Kasumi-1 (cell line): ENCODE measurements at places on chromosomes 12 and 14.
A peak's percentile ranks its signal among the peaks of the same experiment; 100 is the strongest.

GRCh38 chr12:75656648-75657047 is 145.2 kb upstream of the KRR1 start:
- DNase-seq, result no peak

DNA sequence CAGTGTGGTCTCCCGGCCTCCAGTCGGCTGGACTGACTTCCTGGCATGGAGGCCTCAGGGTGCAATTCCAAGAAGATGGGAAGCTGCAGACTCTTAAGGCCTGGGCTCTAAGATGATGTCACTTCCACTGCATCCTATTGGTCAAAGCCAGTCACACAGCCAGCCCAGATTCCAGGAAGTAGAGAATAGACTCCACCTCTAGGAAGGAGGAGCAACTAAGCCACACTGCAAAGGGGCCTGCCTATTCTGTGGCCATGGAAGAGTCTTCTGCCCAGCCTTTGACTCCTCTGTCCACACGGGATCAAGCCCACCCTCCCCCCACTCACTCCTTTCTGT is 103.9 kb upstream of the RFLNA start:
- DNase-seq, result no peak

DNA sequence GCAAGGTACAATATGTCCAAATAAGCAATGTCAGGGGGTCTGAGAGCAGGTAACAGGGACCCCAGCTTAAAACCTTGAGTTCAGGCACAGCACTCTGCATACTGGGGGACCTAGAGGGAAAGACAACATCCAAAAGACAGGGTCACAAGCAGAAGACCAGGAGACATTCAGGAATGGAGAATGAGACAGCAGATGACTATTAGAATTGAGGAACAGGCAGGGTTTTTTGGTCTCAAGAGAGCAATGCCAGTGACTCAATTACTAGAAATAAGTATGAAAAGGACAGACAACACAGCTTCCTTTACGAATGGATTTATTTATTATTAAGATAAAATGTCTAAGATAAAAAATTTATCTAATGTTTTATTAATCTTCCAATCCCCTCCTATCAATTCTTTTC is 223.0 kb downstream of the PTPRO start:
- DNase-seq, result no peak

- no peak for DNase-seq
Observed at GRCh38 chr12:52279422-52280318, 5.2 kb downstream of the KRT86 start.

DNA sequence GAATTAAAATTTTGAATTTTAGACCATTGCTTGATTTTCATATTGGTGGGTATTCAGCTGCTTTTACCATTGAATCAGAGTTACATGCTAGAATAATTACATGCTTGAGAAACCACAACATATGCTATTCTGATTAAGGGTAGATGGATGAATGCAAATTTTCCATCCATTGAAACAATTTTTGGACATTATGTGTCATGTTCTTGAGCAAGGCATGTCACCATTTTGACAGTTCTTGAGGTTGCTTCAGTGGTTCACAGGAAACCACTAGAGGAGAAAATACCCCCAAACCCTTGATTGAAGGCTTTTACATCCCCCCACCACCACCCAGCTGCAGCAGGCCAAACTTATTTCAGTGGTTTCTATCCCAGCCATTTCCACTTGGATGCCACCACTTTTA is 13.5 kb downstream of the UBR7 start:
- no peak for DNase-seq

- no peak for DNase-seq
Observed at GRCh38 chr12:77122236-77122635, 56.9 kb upstream of the E2F7 start.

DNA sequence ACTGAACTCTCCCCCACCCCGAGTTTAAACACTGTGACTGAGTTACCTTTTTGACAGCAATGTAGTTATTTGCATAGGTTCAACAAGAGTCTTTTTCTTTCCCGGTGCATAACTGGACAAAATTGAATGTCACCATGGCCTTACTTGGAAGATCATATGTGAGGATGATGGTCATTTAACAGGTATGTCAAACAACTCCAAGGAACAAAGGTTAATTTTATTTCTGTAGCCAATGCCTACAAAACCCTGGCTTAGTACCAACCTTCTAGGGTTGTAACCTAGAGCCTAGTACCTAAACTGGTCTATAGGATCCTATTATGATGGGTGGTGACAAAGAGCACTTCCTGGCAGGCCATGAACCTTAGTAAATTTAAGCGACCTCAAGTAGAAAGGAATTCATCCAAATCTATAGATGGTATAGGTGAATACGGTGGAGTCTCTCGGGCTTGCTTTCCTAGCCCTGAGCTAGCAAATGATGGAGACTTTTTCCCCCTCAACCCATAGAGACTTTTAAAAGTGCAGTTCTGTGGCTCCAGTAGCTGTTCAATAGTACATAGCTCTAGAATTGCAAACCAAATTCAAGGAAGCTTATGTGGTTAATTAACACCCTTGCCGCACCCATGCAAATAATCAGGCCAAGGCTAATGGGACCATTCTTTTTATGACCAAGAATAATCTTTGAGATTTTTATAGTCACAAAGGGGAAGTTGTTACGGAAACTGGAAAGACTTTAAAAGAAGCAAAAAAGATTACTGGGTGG is 89.0 kb downstream of the SLC38A1 start:
- DNase-seq, result peak; percentile 15

DNA sequence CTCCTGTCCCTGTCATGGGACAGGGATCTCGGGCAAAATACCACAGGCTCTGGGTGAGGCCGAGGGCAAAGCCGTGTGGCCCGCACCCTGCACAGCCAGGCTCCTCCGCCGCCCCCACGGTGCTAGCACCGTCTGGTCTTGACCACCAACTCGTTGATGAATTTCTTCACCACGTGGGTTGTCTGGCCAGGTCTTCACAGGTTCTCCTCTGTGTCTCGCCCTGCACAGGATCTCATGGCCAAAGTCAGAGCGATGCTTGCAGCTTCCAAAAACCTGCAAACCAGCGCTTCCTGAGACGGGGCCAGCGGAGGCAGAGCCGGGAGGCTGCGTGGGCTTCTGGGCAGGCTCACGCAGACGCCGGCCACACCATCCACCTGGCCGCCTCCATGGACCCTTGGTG is 29.0 kb upstream of the MMP17 start:
- DNase-seq, result no peak

DNA sequence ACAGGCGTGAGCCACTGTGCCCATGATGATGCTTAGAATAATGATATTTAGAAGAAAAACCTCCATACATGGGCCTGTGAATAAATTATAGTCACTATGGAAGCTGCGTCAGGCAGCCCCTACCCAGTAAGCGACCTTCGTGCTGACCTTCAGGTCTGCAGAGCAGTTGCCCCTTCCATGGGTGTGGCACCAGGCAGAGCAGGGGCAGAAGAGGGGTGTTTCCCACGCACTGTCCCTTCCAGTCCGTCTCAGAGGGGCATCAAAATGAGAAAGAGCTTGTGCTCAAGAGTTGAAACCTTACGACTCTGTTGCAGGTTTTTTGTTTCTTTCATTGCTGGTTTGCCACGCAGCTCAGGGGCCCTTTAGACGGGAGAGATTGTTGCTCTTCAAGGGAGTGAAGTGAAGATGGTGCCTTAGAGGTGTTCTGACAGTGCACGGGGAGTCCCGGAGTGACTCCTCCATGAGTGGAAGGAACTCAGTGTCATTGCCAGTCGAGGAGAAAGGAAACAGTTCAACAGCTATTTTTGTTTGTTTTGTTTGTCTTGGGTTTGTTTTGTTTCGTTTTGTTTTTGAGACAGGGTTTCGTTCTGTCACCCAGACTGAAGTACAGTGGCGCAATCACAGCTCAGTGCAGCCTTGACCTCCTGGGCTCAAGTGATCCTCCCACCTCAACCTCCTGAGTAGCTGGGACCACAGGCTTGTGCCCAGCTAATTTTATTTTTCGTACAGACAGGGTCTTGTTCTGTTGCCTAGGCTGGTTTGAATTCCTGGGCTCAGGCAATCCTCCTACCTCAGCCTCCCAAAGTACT is 13.9 kb downstream of the CKB start:
- no peak for DNase-seq

GRCh38 chr12:43154498-43155045 is 397.4 kb downstream of the ADAMTS20 start:
- DNase-seq, result no peak

DNA sequence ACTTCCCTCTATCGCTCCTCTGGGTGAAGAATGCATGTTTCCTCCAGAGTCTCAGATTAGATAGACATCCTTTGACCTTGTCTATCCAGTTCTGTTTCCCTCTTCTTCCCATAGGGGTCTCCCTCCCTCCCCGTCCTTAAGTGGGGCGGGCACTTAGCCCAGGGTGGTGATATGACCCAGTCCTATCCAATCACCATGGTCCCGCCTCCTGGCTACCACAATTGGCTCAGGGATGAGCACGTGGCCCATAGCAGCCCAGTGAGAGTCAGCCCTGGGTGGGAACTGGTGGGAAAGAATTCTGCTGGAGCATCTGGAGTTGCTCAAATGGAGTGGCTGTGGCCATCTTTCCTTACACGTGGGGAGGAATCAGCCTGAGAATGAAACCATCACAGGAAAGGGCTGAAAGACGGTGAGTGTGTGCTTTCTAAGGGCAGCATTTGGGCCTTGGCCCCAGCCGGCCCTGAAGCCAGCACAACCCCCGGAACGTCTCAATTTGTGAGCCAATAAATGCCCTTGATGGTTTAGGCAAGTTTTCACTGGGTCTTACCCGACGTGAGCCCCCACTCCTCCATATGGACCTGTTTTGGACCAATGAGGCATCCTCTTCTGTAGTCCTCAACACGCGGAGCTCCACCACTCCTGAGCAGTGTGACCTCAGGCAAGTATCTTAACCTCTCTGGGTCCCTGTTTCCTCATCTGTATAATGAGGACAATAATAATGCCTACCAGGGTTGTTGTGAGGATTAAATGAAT is 14.4 kb upstream of the MLXIP start:
- peak; percentile 98 for DNase-seq

GRCh38 chr14:94601884-94602391 is 10.3 kb upstream of the SERPINA3 start:
- DNase-seq, result no peak

GRCh38 chr12:58794859-58795258 is 125.4 kb downstream of the LRIG3 start:
- no peak for DNase-seq

- DNase-seq, result no peak
Observed at GRCh38 chr12:4379405-4379804, at the start of gene FGF23. TSS of gene FGF23 (minus strand) at chr12:4379712. CDS start at chr12:4379582, 130 bp downstream.
